ENCODE measurements at places on chromosomes 12 and 14. TPM values are rescaled to one million over a fixed set of nuclear protein-coding genes. Genes with fewer than 3 reads are reported as not detected.

TCL1B gene
- total RNA-seq, result not detected

RPS26 gene
- total RNA-seq, result 332 TPM

RNF212B gene
- total RNA-seq, result not detected

TDRD9 gene
- not detected for total RNA-seq

TBC1D30 gene
- not detected for total RNA-seq

ESRRB gene
- total RNA-seq, result not detected

ISM2 gene
- total RNA-seq, result not detected

TSPAN8 gene
- total RNA-seq, result not detected

All from GM23248 (cell line).